ENCODE measurements at places on chromosomes 6 and 20. TPM values are rescaled to one million over a fixed set of nuclear protein-coding genes. Genes with fewer than 3 reads are reported as not detected.

Gene PLCB4
- total RNA-seq, result 6.8 TPM

Gene NRSN1
- total RNA-seq, result not detected

Gene CST4
- not detected for total RNA-seq

Gene GLP1R
- not detected for total RNA-seq

Gene TFAP2C
- 1.5 TPM for total RNA-seq

Gene EBF4
- total RNA-seq, result 1.1 TPM

Gene CAGE1
- not detected for total RNA-seq

Gene PPP1R14C
- total RNA-seq, result 0.34 TPM

Gene UBE2J1
- total RNA-seq, result 48.3 TPM

Gene GGTLC1
- not detected for total RNA-seq

Gene HLA-DRB1
- 51.1 TPM for total RNA-seq

Gene PDYN
- total RNA-seq, result not detected

Gene GNAS-AS1
- 0.34 TPM for total RNA-seq

Gene HNF4A
- not detected for total RNA-seq

Gene TSHZ2
- 39.2 TPM for total RNA-seq

Gene TXLNB
- total RNA-seq, result 1.1 TPM

Gene THEMIS
- total RNA-seq, result 1.2 TPM

Gene UNC5CL
- total RNA-seq, result 1.1 TPM

Gene IRF4
- 4.5 TPM for total RNA-seq

Gene NFYA
- total RNA-seq, result 27.7 TPM

Gene RNF182
- total RNA-seq, result 1.3 TPM

Gene FUT9
- not detected for total RNA-seq

Gene CCDC170
- total RNA-seq, result 8.8 TPM

Gene PLCB1
- total RNA-seq, result 14.1 TPM

Gene PROKR2
- total RNA-seq, result not detected

Gene KIAA0408
- 7.2 TPM for total RNA-seq

Gene DLK2
- total RNA-seq, result not detected

Gene ATP9A
- total RNA-seq, result 128 TPM

Gene MOXD1
- 2.1 TPM for total RNA-seq

Gene FKBP5
- total RNA-seq, result 758 TPM

Gene B3GAT2
- not detected for total RNA-seq

Gene ACSS1
- total RNA-seq, result 19.6 TPM

Gene VAPB
- total RNA-seq, result 20.9 TPM

Gene ZNF831
- 0.19 TPM for total RNA-seq

Gene SLC35A1
- total RNA-seq, result 23.6 TPM
